Body of pancreas (tissue), 4 donors: ENCODE measurements at places on chromosomes 6 and 20.

- no peaks in the 10 kb centered on the region for H3K4me1 ChIP-seq
- no peaks in the 10 kb centered on the region for H3K36me3 ChIP-seq
- H3K4me3 ChIP-seq, result no peak overlapping the region
- H3K27me3 ChIP-seq, result no peaks in the 10 kb centered on the region
- H3K27ac ChIP-seq, result no peak overlapping the region
These were observed 1654.1 kb downstream of the GRIK2 start for GRCh38 chr6:103047567-103047966.

GRCh38 chr20:658731-659291 lies 5.8 kb upstream of the SRXN1 start:
- no peaks in the 10 kb centered on the region for H3K36me3 ChIP-seq
- H3K4me3 ChIP-seq, result no peak overlapping the region
- no peaks in the 10 kb centered on the region for H3K27me3 ChIP-seq
- no peak for DNase-seq

DNA sequence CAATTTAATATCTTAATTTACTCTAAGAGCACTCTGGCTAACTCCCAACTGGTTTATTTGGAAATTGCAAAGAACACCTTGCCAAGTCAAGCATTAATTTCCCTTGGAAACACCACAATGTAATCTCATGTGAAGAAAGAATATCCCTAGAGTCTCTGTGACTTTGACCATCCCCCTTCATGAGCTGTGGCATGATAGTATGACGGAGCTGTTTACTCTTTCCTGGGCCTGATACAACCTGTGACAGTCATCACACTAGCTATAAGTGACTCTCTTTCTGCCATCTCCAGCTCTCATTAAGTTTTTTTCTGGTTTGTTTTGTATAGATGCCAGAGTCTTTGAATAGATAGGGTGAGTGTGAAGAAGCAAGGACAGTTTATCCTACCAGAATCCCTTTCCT lies 470.3 kb upstream of the JARID2 start:
- no peaks in the 10 kb centered on the region for H3K4me1 ChIP-seq
- H3K4me3 ChIP-seq, result no peak overlapping the region
- DNase-seq, result no peak
- no peak overlapping the region for H3K27ac ChIP-seq
- H3K27me3 ChIP-seq, result no peaks in the 10 kb centered on the region

DNA sequence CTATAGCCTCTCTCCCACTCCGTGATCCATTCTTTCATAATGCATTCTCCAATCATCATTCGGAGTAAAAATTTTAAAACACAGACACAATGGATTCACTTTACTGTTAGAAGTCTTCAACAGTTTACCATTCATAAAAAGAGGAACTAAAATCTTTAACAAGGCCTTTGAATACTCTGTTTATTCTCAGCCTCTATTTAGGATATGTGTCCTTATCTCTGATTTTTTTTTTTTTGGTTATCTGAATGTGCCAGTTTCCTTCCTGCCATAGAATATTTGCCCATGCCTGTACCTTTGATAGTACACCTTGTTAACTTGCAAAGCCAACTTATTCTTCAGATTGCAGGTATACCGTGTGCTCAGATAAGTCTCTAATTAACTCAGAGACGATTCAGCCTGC lies 11.1 kb downstream of the CRISP1 start:
- H3K27me3 ChIP-seq, result no peaks in the 10 kb centered on the region
- no peaks in the 10 kb centered on the region for H3K4me1 ChIP-seq
- no peak overlapping the region for H3K4me3 ChIP-seq
- no peaks in the 10 kb centered on the region for H3K36me3 ChIP-seq
- H3K27ac ChIP-seq, result no peak overlapping the region

DNA sequence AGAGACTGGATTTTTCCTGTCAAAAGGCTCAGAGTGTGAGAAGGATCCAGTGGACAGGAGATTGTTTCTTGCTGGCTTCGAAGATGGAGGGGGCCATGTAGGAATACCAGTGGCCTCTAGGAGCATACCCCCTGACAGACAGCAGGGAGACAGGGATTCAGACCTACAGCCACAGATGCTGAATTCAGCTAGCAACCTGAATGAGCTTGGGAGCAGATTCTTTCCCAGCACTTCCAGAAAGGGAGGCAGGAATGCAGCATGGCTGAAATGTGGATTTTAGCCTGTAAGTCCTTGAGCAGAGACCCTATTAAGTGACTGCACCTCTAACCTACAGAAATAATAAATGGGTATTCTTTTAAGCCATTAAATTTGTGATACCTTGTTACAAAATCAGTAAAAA lies 44.6 kb downstream of the STXBP5 start:
- H3K4me1 ChIP-seq, result peaks cover 14% of the 10 kb centered on the region
- DNase-seq, result no peak

- DNase-seq, result no peak
- H3K27ac ChIP-seq, result no peak overlapping the region
- peaks cover 7% of the 10 kb centered on the region for H3K4me1 ChIP-seq
- H3K27me3 ChIP-seq, result no peaks in the 10 kb centered on the region
- no peak overlapping the region for H3K4me3 ChIP-seq
- no peaks in the 10 kb centered on the region for H3K36me3 ChIP-seq
These were observed 61.7 kb downstream of the PLEKHG1 start for GRCh38 chr6:150661216-150662007.
